ENCODE measurements at places on chromosomes 6 and 20. TPM values are rescaled to one million over a fixed set of nuclear protein-coding genes. Genes with fewer than 3 reads are reported as not detected.

Gene SERINC1
- polyA plus RNA-seq: 169 TPM

Gene SLC26A8
- polyA plus RNA-seq: not detected

Gene PTCRA
- not detected for polyA plus RNA-seq

DNA sequence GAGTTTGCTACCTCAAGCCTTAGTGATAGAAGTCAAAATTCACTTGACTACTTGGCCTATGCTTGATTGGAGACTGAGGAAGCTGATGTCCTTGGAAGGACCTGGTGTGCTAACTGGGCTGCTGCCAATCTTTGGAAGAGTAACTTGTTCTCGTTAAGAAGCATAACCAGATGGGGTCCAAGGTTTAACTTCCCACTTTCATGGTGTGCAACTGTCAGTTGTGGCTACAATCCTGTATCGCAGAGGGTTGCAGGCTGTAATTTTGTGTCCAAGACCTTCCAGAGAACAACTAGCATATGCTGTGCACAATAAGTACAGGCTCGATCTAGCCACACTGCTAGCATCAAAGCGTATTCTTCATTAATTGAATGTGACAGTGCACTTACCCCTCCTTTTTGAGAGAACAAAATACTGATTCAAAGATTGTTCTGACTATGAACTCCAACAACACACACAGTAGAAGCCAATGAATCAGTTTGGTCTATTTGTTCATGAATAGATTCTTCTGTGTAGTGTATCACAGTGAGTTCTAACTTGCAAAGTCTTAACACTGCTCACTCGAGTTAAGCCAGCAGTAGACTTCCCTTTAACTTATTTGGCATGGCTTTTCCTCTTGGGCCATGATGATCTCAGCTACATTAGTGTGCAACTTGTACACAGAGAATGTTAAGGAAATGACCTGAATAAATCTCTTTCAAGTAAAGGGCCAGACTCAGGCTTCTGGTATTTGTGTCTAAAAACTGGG, 15.8 kb upstream of the PLCB1 start:
- H3K27me3 ChIP-seq: no peaks in the 10 kb centered on the region
- no peak overlapping the region for H3K27ac ChIP-seq
- H3K36me3 ChIP-seq: no peaks in the 10 kb centered on the region
- DNase-seq: no peak
- H3K4me1 ChIP-seq: peaks cover 16% of the 10 kb centered on the region

GRCh38 chr6:44002593-44003344, 124.5 kb downstream of the MRPL14 start:
- H3K27me3 ChIP-seq: peaks cover 4% of the 10 kb centered on the region
- no peaks in the 10 kb centered on the region for H3K36me3 ChIP-seq
- peak overlapping the region; percentile 33 for H3K4me3 ChIP-seq
- peaks cover 17% of the 10 kb centered on the region for H3K4me1 ChIP-seq
- H3K27ac ChIP-seq: peak overlapping the region; percentile 56

- H3K36me3 ChIP-seq: no peaks in the 10 kb centered on the region
- no peak overlapping the region for H3K4me3 ChIP-seq
- H3K27ac ChIP-seq: no peak overlapping the region
- H3K4me1 ChIP-seq: peaks cover 8% of the 10 kb centered on the region
- no peak for DNase-seq
Measured at GRCh38 chr6:14187406-14187805, 69.8 kb downstream of the CD83 start.
